ENCODE measurements at places on chromosomes 11 and 22. TPM values are rescaled to one million over a fixed set of nuclear protein-coding genes. Genes with fewer than 3 reads are reported as not detected.

GRCh38 chr22:22357024-22357883 lies 112.7 kb downstream of the VPREB1 start:
- DNase-seq: peak; percentile 76

GRCh38 chr22:17797721-17798559 lies 23.7 kb upstream of the BID start:
- no peak for DNase-seq

The MRGPRE gene
- 0.16 TPM for total RNA-seq

GRCh38 chr11:68997124-68997994 lies 15.7 kb downstream of the MRGPRF start:
- DNase-seq: peak; percentile 35

DNA sequence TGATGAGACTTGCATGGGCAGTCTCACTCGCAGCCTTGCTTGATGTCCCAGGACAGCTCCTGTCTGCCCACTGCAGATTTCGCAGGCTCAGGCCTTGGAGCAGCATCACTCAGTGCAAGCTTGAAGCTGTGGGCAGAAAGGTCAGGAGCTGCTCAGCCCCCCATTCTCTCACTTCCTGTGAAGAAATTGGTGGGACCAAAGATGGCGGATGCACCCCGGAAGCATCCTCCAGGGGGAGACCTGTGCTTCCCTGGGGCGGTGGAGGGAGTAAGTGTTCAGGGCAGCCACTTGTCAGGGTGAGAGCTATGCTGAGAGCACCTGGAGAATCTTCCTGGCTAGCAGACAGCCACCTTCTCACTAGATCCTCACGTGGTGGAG lies 11.3 kb downstream of the PLAAT2 start:
- no peak for DNase-seq

- no peak for DNase-seq
Observed at GRCh38 chr11:17867341-17867740, 132.8 kb downstream of the KCNC1 start.

The YPEL4 gene
- 0.54 TPM for total RNA-seq

DNA sequence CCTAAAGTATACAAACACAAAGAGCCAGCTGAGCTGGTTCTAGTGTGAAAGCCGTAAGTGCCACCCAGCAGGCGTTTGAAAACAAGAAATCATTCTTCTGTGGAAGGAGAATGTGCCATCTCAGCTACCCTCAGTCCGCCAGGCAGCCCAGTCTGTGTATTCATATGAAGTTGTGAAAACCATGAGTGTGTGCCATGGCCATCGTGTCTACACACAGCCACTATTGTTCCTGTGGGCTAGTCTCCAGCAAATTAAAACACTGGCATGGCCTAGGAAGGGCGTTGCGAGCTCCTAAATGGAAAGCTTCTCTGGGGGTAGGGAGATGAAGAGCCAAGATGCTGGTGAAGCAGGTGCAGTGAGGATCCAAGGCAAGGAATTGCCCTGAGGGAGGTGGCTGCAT lies 51.5 kb upstream of the HORMAD2 start:
- no peak for DNase-seq

The FXYD6 gene
- total RNA-seq: 34.6 TPM

The OR8G1 gene
- not detected for total RNA-seq

- no peak for DNase-seq
Observed at GRCh38 chr11:128532016-128532571, 55.3 kb downstream of the ETS1 start.

- DNase-seq: no peak
Observed at GRCh38 chr22:43955883-43956782, 891 bp downstream of the SAMM50 start.

DNA sequence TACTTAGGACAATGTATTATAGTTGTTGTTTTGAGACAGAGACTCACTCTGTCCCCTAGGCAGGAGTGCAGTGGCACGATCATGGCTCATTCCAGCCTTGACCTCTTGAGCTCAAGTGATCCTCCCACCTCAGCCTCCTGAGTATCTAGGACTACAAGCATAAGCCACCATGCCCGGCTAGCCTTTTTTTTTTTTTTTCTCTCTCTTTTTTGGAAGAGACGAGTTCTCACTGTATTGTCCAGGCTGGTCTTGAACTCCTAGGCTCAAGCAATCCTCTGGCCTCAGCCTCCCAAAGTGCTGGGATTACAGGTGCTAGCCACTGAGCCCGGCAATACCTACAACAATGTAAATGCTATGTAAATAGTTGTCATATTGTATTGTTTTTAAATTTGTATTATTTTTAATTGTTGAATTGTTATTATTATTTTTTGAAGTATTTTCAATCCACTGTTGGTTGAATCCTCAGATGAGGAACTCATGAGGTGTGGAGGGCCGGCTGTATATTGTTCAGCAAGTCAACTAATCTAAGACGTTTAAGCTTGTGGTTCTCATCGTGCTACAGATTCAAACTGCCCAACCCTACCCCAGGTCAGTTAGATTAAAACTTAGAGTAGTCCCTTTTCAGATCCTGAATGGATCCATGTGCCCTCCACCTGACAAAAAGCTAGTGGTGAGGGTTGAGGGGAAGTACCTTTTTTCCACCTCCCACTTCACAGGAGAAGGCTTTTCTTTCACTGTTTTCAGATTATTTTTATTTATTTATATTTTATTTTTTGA lies 11.9 kb upstream of the ZNF280A start:
- no peak for DNase-seq

DNA sequence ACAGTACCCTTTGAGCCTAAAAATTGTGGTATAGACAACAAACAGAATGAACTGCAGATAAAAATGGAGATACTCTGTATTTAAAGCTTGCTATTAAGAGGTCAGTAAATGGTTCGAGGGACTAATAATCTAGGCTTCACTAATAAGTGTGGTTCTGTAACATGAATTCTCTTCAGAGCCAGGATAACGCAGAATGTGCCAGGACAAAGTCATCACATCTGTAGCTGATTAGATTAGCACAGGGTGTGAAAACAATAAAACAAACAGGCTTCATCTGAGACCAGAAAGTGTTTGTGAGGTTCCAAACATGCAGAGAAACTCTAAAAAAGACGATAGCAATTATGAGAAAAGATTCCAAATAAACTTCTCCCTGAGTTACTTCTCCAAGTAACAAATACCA lies 89.1 kb upstream of the LUZP2 start:
- DNase-seq: no peak

- DNase-seq: no peak
Observed at GRCh38 chr11:3631331-3631730, 10.5 kb downstream of the ART5 start.

DNA sequence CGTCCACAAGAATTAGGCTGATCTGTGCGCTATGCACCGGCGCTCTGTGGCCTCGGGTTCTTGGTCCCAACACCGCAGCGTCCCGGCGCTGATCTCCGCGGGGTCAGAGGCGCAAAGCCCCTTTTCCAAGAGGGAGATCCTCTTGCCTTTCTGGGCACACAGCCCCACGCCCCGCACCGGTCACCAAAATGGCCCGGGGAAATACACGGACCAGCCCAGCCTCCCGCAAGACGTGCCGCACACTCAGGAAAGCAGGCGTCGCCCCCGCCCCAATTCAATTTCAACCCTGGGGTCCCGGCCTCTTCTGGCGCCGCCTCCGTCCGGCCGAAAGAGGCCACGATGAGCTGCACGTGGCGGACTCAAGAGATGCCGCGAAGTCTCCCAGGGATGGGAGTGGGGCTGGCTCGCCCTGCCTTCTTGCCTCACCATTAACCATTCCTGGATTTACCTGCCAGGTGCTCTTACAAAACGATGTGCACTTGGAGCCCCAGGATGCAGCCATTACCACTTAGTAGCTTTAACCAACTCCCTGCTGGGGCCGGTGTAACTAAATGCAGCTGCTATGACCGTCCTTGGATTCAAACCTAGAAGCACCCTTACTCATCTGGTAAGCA lies 10.5 kb downstream of the PIWIL3 start:
- no peak for DNase-seq

The SMIM35 gene
- not detected for total RNA-seq

- DNase-seq: no peak
Observed at GRCh38 chr22:46815896-46816731, 53.7 kb downstream of the TBC1D22A start.

DNA sequence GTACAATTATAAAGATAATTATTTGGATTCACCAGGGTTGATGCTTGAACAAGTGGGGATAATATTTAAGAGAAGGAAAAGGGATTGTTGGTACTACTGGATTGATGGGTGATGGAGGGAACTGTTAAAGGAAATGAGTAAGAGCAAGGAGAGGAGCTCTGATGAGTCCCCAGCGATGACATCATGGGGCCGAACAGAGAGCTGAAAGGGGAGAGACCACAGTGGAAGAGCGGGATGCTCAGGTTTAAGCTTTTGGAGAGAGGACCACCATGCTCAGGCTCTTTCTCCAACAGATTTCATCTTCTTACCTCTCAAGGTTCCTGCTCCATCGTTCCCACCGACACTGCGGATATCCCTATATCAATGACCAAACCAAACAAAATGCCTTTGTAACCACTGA lies 568.7 kb downstream of the ETS1 start:
- no peak for DNase-seq

GRCh38 chr11:16743478-16743877 lies 5.0 kb downstream of the C11orf58 start:
- no peak for DNase-seq

The PAMR1 gene
- total RNA-seq: 14.5 TPM

Data from Right ventricle myocardium superior (tissue), 1 donor.